ENCODE measurements at places on chromosomes 5 and 9.
A peak's percentile ranks its signal among the peaks of the same experiment; 100 is the strongest.

DNA sequence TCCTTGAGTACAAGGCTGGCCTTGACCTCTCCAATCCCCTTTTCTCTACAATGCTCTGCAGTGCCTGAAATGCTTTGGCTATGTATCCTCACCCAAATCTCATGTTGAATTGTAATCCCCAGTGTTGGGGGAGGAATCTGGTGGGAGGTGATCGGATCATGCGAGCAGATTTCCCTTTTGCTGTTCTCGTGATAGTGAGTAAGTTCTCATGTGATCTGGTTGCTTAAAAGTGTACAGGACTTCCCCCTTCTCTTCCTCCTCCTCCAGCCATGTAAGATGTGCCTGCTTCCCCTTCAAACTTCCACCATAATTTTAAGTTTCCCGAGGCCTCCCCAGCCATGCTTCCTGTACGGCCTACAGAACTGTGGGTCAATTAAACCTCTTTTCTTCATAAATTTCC is 28.5 kb upstream of the AKNA start:
- no peak for DNase-seq

DNA sequence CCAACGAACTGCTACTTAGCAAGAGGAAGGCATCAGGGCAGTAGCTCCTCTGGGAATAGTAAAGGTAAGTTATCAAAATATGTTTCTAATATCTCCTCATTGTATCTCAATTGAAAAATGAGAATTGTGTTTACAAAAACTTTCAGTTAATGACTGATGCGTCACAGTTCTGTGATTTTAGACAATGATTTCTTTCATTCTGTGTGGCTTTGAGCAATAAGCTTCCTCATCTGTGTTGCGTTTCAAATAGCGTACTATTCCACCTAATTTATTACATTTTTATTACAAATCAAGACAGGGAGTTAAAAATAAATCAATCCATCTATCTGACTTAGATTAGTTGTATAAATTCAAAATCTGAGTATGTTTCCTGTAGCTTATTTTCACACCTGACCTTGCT is 145.0 kb downstream of the CAAP1 start:
- DNase-seq: no peak

DNA sequence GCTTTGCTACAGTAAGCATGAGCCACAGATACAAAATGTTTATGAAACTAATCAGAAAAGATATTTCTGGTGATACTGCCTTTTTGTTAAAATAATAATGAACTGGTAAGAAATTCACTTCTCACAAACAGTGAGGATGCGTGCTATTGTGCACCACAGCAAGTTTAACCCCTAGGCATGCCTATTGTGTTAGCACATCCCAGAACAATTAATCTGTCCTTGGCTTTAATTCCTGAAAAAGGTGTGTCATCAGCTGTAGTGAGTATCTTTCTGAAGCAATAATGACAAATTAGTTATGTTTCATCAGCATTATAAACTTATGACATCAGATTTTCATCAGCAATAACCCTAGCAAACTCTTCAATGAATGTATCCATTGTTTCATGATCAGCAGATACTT is 1307.2 kb downstream of the EFNA5 start:
- DNase-seq: no peak

- no peak for DNase-seq
Observed at GRCh38 chr5:6551287-6551954, 81.4 kb downstream of the NSUN2 start.

- DNase-seq: no peak
Observed at GRCh38 chr9:31808766-31809165, 575.7 kb upstream of the ACO1 start.

GRCh38 chr5:81895307-81895706 is 76.5 kb upstream of the ATG10 start:
- DNase-seq: no peak

DNA sequence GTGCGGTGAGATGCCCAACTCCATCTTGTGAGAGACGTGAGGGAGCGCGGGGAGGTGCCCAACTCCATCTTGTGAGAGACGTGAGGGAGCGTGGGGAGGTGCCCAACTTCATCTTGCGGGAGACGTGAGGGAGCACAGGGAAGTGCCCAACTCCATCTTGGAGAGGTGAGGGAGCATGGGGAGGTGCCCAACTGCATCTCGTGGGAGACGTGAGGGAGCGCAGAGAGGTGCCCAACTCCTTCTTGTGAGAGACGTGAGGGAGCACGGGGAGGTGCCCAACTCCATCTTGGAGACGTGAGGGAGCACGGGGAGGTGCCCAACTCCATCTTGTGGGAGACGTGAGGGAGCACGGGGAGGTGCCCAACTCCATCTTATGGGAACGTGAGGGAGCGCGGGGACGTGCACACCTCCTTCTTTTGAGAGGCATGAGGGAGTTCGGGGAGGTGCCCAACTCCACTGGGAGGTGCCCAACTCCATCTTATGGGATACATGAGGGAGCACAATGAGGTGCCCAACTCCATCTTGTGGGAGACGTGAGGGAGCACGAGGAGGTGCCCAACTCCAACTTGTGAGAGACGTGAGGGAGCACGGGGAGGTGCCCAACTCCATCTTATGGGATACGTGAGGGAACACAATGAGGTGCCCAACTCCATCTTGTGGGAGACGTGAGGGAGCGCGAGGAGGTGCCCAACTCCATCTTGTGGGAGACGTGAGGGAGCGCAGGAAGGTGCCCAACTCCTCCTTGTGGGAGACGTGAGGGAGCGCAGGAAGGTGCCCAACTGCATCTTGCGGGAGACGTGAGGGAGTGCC is 235.4 kb downstream of the CACNA1B start:
- DNase-seq: no peak

GRCh38 chr5:40390281-40391149 is 289.2 kb upstream of the PTGER4 start:
- DNase-seq: no peak

DNA sequence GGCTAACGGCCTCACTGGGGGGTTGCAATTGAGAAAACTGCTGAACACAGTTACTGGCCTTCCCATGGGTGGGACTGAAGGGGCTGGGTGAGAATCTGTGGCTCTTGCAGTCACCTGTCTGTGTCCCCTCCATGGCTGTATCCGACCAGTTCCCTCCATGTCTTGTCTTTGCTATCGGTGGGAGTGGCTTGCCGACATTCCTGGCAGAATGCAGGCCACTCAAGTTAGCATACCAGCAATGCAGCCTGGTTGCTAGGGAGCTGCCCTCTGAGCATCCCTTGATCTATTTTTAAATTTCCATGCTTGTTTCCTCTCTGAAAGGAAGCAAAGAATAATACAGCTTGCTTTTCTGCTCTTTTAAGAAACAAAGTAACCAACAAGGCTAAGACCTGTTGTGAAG is 1509.7 kb upstream of the WWC1 start:
- DNase-seq: no peak

- DNase-seq: peak; percentile 95
Observed at GRCh38 chr5:78586251-78586650, 62.3 kb downstream of the LHFPL2 start.
